Stimulated activated CD4-positive, alpha-beta T cell treated with anti-CD3 and anti-CD28 coated beads, Interleukin-15, amount 100 ng/mL, for 1 hour (primary cell): ENCODE measurements at places on chromosomes 11 and 22.

- DNase-seq, result no peak
These were observed 77.0 kb downstream of the GRAMD1B start for GRCh38 chr11:123507043-123507442.

GRCh38 chr11:17233101-17233500 is 25.3 kb upstream of the PIK3C2A start:
- DNase-seq, result no peak

DNA sequence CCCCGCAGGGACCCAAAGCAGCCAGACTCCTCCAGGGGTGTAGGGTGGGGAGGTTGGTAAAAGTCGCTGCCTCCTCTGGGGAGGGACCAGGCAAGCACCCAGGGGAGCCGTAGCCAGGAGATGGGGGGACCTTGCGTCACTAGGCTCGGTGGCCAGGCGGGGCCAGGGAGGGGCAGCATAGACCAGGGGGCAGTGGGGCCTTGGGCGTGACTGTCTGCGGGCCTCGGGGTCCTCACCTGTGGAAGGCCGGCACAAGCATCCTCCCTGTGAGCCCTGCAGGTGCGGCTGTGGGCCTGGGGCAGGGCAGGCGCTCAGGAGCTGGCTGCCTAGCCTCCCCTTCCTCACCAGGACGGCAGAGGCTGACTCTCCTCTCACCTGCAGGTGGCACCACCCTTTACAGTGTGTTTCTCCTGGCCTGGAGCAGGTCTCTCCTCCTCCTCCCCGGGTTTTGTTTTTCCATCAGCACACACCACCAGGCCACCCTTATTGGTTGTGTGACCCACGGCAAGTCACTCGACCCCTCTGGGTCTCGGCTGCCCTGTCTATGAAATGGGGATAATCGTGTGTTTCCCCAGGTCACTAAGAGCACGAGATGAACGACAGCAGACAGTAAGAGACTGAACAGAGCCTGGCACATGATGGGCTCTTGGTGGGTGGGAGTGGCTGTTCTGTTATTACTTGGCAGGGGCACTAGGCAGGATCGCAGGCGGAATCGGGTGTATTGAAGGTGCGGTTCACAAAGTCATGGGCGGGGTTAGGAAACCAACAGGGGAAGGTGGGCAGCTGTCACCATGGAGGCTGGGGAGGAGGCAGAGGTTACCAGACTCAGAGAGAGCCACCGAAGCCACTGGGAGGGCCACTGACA is 52.7 kb downstream of the FLRT1 start:
- DNase-seq, result no peak

DNA sequence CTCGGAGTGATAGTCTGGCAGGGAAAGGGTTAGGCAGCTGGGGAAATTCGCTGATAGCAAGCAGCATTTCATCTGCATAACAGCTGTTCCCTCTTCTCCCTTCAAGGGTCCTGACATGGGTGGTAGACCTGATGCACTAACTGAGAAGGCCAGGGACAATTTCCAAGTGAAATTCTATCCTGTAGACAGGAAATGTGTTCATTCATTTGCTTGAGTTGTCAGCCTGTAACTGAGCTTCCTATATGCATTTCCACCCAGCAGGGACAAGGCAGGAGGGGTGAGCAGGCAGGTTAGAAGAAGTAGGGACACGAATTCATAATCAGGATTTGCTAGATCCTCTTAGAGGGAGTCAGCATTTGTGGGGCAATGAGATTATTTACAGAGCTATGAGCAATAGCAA is 154.3 kb upstream of the NCAM1 start:
- no peak for DNase-seq

- no peak for DNase-seq
These were observed 20.4 kb downstream of the CCDC81 start for GRCh38 chr11:86395061-86395551.

DNA sequence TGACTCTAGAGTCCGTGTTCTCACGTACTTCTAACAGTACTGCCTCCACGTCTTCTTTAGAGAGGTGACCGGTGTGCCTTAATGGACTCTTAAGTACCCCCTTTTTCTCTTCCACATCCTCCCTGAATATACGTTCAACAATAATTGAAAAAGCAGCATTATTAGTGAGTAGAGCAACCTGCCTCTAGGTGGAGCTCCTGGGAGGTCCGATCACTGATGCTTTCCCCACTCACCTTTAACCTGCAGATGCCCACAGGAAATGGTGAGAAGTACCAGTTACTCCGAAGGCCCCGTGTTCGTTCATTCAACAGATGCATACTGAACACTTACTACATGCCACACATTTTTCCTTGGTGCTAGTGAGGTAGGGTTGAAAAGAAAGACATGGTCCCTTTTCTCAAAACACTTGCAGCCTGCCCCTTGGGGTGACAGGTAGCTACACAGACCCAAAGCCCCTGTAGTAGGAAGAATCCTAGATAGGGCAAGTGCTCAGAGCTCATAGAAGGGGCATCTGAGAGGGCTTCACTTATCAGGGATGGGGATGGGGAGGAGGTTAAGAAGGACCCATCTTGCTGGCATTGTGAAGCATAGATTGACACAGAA is 72.7 kb downstream of the FEZ1 start:
- no peak for DNase-seq

- no peak for DNase-seq
These were observed 17.6 kb upstream of the MED17 start for GRCh38 chr11:93766504-93766903.

DNA sequence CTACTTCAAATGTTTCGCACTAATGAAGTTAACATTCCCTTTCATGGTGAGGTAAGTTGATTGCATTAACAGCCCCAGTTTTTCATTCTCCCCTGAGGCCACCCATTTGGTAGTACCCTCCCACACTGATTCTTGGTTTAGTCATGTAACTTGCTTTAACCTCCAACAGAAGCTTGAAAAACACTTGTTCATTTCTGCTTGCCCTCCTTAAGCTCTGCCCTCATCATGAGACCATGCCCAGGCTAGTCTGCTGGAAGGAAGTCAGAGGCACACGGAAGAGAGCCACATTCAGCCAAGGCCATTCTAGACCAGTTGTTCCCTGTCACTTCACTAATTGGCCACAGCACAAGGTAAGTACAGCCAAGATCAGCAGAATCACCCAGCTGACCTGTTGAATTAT is 50.7 kb upstream of the CD44 start:
- no peak for DNase-seq

DNA sequence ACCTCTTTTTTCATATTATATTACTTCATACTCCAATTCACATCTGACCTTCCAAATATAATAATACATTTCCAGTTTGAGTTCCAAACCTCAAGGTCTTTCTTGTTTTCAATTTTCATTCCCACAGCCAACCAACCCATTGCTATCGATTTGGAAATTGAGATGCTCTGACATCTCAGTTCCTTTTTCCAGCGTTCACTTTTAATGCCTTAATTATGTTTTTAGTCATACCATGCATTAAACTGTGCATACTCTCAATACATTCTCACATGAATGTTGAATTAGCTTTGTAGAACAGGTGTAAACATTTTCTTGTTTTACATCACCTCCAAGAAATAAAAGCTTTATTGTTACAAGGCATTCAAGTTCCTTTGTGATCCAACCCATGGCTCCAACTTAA is 294.2 kb upstream of the ANO3 start:
- DNase-seq, result no peak

- no peak for DNase-seq
These were observed 4.4 kb upstream of the KCNJ11 start for GRCh38 chr11:17392872-17393271.

DNA sequence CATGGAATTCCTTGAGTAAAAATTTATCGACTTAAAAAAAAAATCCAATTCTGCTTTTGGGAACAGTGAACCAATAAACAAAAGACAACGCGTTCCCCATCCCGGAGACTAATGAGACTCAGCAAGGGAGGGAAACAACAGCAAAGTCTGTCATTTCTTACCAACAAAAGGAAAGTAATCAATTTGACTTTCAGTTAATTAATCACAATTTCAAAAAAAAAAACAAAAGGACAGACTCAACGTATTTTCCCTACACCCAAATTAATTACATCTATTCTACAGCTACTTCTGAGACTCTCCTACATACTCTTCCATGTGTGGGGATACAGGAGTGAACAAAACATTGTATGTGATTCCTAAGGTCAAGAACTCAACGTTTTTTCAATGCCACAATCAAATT is 1.9 kb downstream of the RDX start:
- DNase-seq, result no peak

- no peak for DNase-seq
These were observed 406.5 kb upstream of the NARS2 start for GRCh38 chr11:78981153-78981552.

GRCh38 chr11:36034551-36035331 is 90.9 kb downstream of the LDLRAD3 start:
- DNase-seq, result no peak

DNA sequence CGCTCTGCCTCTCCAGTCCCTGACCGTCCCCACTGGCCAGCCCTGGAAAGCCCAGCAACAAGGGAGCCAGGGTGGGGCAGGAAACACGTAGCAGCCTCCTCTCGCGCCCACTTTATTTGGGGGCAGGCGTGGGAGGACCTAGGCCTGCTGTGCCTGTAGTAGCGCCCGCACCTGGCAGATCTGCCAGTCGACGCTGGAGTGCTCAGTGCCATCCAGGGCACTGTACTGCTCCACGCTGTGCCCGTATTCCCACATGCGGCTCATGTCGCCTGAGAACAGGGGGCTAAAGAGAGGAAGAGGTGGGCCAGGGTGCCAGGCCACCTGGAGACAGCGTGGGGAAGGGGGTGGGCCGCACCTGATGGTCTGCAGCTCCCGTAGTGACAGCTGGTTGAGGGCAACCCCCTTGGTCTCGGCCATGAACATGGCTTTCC is 17.0 kb upstream of the DRICH1 start:
- no peak for DNase-seq

- no peak for DNase-seq
These were observed 11.5 kb upstream of the GLYAT start for GRCh38 chr11:58742981-58743880.

DNA sequence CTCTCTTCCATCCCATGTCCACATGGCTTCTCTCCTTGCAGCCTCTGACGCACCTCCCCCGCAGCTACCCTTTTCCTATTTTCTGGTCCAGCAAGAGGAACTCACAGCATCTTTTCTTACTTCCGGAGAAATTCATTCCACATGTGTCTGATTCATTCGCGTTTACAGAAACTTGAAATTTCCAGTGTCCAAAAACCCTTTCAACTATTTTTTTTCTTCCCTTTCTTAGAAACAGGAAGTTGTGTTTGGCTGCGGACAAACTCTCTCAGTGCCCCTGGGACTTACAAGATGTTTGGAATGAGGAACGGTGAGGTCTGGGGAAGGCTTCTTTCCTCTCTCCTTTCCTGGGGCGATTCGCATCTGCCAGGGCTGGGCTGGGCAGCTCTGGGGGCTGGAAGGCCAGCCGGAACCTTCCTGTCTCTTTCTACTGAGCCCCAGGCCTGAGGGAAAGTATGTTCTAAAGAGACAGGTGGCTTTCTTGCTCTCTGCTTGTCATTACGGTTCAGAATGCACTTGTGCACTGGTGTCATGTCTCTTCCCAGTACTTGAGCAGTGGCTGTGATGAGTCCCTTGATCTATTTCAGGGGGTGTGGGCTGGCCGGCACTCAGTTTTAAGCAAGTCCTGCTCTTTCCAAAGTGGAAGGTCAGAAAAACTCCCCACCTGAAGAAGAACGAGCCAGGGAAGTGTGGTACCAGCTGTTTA is 27.5 kb downstream of the ADAMTS8 start:
- DNase-seq, result no peak

- DNase-seq, result no peak
These were observed 26.8 kb downstream of the CTR9 start for GRCh38 chr11:10777806-10778205.

DNA sequence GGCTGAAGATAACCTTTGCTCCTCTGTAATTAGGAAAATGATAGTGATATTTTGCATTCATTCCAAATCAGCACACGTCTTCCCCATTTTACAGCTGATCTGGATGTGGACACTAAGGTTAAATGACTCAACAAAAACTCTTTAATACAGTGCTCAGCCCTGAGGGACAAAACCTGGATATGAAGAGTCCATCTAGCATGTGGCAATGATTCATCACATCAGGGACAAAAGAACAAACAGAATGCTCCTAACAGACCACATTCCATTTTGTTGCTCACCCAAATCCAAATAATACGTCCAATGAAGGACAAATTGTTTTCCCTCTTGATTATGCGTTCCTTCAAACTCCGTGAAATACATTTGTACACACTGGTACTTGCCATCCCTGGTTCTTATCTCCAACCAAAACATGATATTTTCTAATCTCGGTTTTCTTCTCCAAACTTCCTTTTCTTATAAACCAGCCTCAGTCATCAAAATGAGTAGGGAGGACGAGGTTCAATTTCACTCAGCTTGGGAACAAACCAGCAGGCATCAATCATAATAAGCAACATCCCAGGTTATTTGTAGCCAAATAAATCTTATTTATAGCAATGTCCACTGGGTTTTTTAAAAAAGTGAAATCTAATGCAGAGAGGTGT is 53.7 kb upstream of the MTMR2 start:
- no peak for DNase-seq

DNA sequence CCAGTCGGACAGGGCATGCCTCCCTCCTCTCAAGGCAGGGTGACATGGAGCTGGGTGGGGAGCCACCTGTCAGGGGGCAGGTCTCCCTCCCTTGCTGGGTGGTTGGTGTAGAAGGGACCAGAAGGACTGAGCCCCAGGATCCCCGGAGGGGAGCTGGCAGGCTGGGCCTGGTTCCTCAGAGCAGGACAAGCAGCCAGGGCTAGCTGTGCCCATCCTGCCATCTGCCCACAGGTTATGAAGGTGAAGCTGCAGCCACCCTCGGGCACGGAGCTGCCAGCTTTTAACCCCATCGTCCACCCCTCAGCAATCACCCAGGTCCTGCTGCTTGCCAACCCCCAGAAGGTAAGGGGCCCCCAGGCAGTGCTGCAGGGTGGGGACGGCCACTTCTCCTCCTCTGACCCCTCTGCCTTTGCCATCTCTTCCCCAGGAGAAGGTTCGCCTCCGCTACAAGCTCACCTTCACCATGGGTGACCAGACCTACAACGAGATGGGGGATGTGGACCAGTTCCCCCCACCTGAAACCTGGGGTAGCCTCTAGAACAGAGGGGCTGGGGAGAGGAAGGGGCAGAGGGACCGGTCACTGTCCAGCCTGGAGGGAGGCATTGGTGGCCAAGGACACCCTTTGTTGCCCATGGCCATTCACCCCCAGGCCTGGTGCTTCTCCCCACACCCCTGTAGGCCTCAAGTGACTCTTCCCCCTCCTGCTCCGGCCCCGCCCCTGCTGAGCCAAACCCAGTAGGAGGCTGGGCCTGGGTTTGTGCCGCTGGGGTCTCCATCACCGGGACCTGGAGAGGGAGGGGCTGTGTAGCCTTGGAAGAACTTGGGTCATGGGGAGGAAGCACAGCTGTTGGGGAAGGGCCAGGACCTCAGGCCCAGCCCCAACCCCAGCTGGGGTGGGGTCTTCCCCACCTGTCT is 7.0 kb upstream of the SH3BP1 start:
- DNase-seq, result no peak

- no peak for DNase-seq
These were observed 17.4 kb upstream of the TMEM135 start for GRCh38 chr11:87020336-87020735.

DNA sequence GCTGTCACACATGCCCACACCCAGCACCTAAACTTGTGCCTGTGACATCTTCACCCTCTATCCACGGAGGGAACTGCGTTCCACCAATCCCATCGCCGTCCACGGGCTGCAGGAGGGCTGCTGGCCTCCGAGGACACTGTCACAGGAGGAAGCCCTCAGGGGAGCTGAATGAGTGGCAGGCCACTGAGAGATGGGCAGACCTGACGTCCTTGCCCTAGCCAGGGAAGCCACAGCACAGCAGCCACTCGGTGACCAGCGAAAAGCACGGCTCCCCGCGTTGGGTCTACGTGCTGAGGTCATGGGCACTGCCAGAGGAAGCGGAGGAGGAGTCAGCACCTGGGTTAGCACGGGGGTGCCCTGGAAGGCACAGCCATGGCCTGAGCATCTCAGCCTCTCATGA is 50.5 kb downstream of the IGSF9B start:
- DNase-seq, result no peak

GRCh38 chr22:38085501-38085900 is 1.5 kb upstream of the SLC16A8 start:
- DNase-seq, result no peak
